ENCODE measurements at places on chromosomes 6 and 20.

DNA sequence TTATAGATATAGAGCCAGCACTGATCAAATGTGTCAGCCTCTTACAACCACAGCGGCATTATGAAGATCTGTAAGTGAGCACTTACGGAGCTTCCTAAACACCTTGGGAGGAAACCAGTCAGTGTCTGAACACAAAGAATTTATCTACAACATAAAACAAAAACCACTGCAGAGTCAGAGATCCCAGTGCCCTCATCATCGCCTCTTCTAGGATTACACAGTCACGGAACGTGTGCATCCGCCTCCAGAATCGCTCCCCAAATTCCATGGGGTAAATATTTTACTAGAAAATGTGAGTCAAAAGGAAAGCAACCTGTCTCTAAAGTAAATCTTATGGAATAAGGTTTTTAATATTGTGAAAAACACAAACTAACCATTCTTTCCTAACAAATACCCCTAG, 243.6 kb downstream of the PACRG start:
- DNase-seq = no peak

DNA sequence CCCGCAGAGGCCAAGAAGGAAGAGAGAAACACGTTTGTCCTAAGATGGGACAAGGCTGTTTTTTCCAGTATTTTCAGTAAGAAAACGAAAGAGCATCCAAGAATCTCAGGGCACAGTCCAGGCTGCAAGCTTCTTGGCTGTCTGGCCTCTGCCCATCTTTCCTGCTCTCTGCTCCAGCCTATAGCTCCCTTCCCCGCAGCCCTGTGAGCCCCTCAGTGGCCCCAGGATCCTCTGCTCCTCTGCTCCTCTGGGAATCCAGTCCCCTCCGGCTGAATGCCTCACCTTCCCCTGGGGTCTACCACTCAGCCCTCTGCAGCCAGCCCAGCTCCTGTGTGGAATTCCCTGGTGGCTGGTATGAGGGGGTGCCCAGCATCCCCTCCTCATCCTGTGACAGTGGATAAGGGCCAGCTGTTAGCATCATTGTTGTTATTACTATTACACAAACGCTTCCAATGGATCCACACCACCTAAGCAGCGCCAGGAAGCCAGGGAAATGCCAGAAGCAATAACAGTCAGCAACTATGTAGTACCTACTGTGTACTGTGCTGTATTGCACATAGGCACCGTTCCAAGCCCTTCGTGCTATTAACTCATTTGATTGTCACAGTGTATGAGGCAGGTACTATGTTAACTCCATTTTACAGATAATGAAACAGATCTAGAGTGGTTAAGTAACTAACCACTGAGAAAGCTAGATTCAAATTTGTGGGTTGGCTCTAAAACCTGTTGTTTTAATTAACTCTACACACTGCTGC, 60.3 kb upstream of the PTPN1 start:
- no peak for DNase-seq

DNA sequence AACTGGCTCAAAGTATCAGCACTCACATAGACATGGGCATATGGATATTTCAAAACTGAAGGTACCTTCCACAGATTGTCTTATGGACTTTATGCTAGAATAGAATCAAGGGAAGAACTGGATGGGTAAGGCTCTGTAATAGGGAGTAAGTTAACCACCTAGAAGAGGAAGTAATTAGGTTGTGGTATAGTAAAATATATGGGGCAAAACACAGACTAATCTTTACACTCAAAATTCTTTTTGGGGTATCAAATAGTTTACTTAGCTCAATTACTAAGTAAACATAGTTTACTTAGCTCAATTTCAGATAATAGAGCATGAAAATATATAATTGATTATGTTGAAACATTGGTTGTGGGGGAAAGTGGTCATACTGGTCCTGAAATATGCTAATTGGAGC, 94.2 kb upstream of the ATXN1 start:
- DNase-seq = no peak

- no peak for DNase-seq
Observed at GRCh38 chr6:30725713-30726505, 5.8 kb downstream of the TUBB start.

GRCh38 chr20:24657878-24658620, 188.6 kb downstream of the SYNDIG1 start:
- DNase-seq = no peak

GRCh38 chr20:58647796-58648501, 3.1 kb upstream of the STX16 start:
- no peak for DNase-seq

DNA sequence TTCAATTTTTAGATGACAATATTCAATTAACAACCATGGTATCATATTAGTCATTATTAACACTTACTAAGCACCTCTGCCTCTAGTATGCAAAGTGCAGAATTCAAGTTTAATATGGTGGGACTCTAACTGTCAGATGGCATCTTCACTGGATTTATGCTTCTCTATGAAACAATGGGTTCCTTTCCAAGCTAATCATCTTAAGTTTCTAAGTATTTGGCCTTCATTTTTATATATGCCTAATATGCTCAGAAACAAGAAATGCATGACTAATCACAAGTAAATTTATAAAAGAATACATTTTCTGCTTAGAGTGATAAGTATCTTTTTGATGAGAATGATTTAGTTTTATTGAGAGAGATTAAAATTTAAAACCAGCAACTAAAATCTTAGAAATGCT, 144.7 kb downstream of the HIVEP2 start:
- no peak for DNase-seq

DNA sequence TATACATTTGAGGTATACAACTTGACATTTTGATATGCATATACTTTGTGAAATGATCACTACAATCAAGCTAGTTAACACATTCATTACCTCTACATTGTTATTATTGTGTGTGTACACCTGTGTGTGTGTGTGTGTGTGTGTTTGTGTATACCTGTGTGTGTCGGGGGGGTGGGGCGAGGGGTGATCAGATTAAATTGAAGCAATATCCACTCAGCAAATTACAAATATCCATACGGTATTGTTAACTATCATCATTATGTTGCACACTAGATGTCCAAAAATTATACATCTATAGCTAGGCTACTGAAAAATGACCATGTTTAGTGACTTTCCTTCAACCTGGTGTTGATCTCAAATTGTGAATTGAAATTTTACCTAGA, 1.8 kb downstream of the RHAG start:
- DNase-seq = no peak

DNA sequence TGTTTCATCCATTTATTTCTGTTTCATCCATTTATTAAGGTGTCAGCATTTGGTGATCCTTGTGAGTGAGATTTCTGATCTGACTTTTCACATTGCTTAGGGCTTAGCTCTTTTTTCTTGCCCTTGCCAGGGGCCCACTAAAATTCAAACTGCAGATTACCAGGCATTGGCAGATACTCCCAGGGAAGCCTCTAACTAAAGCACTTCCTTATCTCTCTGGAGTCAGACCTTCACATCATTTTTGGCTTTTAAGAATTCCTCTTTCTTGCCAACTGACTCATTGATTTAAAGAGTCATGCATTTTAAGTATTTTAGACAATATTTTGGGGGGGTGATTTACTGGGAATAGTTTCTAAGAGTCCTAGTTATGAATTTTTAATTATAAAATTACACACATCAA, 2.6 kb upstream of the WFDC8 start:
- DNase-seq = no peak

DNA sequence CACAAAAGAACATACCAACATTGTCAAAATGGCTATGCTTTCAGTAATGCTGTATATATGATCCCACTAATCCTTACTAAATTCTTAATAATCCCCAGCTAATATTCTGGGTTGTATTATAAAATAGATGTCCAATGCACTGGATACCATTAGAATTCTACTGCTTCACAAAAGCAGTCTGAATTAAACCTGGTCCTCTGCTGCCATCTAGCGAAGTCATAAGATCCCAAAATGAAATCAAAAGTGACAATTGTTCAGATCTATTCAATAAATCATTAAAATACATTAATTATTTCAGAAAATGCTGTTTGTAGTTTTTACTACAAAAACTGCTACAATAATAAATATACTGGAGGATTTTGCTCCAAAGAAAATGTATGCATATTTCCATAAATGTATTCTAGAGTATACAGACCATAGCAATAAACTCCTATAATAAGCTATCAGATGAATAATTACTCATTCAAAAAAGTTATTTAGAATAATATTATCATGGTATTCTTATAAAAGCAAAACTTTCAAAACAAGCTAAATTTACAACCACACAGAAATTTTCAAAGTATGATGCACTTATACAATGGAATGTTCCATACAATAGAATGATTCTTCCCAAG, 92.6 kb downstream of the RNGTT start:
- no peak for DNase-seq

GRCh38 chr6:35356391-35356790, 14.0 kb downstream of the PPARD start:
- no peak for DNase-seq

GRCh38 chr6:165900970-165901369, 237.9 kb upstream of the PDE10A start:
- no peak for DNase-seq

DNA sequence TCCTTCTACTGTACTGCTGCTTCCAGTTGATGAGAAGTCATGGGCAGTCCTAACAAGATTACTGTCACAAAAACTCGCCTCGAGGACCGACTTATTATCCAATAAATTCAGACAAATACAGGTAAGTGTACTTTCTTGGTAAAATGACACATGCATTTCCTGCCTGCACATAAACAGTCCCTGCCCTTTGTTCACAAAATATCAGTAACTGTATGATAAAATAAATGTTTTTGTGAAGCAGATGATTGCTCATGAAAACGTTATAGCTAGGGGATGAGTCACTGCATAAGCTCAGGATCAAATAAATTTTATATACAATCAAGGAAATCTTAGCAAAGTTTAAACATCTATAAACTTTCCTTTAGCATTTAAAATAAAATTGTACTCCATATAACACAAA, 164.5 kb upstream of the RIPOR2 start:
- no peak for DNase-seq

- no peak for DNase-seq
Observed at GRCh38 chr6:139863346-139863745, 488.9 kb upstream of the CITED2 start.

DNA sequence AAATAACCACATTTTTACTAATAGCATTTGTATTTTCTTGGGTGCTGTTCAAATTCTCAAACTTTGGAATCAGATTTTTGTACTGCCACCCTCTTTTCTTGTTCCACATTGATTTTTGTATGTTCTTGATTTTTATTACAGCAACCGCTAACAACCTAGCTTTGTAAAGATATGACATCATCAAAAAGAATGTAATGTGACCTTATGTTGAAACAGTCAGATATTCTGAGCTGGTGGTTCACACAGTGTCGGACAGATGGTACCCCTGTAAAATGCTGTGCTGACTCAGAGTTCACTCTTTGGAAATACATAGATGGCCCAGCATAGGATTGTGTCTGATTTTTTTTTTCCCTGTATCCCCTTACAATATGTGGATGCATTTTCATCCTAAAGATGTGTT, 118.9 kb downstream of the QKI start:
- no peak for DNase-seq

GRCh38 chr6:165884813-165885765, 222.0 kb upstream of the PDE10A start:
- peak; percentile 85 for DNase-seq

- no peak for DNase-seq
Observed at GRCh38 chr6:144606083-144606482, 320.9 kb downstream of the UTRN start.

GRCh38 chr6:45724511-45724910, 291.1 kb downstream of the CLIC5 start:
- DNase-seq = no peak

GRCh38 chr20:4866429-4866828, 134.9 kb downstream of the SLC23A2 start:
- no peak for DNase-seq

All from left forelimb (tissue), 1 donor.